ENCODE measurements at places on chromosomes 13 and 19.
A peak's percentile ranks its signal among the peaks of the same experiment; 100 is the strongest.

- H3K27ac ChIP-seq = no peak overlapping the region
- H3K36me3 ChIP-seq = no peaks in the 10 kb centered on the region
- no peaks in the 10 kb centered on the region for H3K4me1 ChIP-seq
- DNase-seq = peak; percentile 25
Measured at GRCh38 chr13:111410232-111411021, 90.0 kb downstream of the TEX29 start.

GRCh38 chr19:53875602-53876325 lies 6.2 kb upstream of the PRKCG start:
- H3K27me3 ChIP-seq = no peaks in the 10 kb centered on the region
- no peak overlapping the region for H3K27ac ChIP-seq
- peaks cover 7% of the 10 kb centered on the region for H3K4me1 ChIP-seq

DNA sequence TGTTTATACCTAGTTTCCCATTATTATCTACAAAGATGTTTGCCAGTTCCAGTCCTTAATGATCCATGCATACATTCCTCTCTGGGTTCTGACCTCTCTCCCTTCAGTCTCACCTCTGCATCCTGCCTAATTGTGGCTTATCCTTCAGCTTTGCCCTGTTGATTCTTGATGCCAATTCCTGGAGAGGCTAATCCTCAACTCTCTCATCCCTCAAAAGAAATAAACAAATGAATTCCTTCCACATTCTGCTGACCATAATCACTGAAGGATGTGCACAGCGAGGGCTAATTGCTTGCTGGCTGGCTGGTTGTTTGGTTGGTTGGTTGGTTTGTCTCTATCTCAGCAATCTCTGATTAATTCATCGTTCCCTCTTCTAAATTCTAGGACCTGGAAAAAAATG lies 113.8 kb downstream of the IRS2 start:
- H3K27ac ChIP-seq = no peak overlapping the region
- H3K36me3 ChIP-seq = no peaks in the 10 kb centered on the region
- no peak for DNase-seq
- H3K27me3 ChIP-seq = no peaks in the 10 kb centered on the region
- no peaks in the 10 kb centered on the region for H3K4me1 ChIP-seq

DNA sequence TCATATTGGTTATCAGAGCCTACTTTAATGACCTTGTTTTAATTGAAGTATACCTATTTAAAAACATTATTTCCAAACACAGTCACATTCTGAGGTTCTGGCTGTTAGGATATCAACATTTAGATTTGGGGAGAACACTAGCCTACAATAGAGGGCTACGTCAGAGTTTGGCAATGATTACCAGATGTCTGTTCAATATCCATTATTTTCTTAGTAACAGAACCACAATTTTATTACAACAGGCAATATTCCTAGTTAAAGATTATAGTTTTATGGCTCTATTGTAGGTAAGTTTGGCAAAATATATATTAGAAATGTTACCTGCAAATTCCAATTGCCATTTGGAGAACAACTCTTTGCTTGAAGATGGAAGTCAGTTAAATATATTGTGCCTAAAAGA lies 1163.1 kb upstream of the MIR17HG start:
- H3K27me3 ChIP-seq = no peaks in the 10 kb centered on the region
- H3K36me3 ChIP-seq = no peaks in the 10 kb centered on the region
- peak; percentile 26 for DNase-seq
- no peak overlapping the region for H3K4me3 ChIP-seq
- H3K4me1 ChIP-seq = no peaks in the 10 kb centered on the region

GRCh38 chr13:28503182-28503967 lies 8.4 kb upstream of the FLT1 start:
- DNase-seq = no peak
- no peaks in the 10 kb centered on the region for H3K36me3 ChIP-seq
- H3K27ac ChIP-seq = no peak overlapping the region
- no peaks in the 10 kb centered on the region for H3K4me1 ChIP-seq

DNA sequence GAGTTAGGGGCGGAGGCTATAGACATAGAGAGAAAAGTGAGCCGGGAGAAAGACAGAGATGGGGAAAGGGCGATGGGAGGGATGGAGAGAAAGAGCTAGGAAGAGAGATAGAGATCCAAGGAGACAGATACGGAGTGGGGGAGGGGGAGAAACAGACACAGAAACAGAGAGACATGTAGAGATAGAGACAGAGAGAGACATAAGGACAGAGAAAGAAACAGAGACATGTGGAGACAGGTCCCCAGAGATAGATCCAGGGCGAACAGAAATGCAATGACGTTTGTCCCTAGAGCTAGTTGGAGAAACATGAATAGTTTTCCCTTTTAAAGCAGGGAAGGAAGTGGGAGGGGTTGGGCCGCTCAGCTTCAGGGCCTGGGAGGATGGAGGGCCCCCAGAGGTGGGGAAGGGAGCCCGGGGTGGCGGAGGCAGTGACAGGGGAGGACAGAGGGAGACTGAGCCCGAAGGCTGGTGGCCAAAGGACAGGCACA lies 4.6 kb downstream of the PPP1R14A start:
- peaks cover 14% of the 10 kb centered on the region for H3K36me3 ChIP-seq
- H3K4me1 ChIP-seq = peaks cover 2% of the 10 kb centered on the region
- DNase-seq = peak; percentile 28
- H3K27ac ChIP-seq = peak overlapping the region; percentile 91

GRCh38 chr19:3125900-3126524 lies 9.8 kb upstream of the GNA15 start:
- no peak overlapping the region for H3K4me3 ChIP-seq
- H3K4me1 ChIP-seq = no peaks in the 10 kb centered on the region
- no peaks in the 10 kb centered on the region for H3K27me3 ChIP-seq
- H3K36me3 ChIP-seq = peaks cover 4% of the 10 kb centered on the region

- H3K4me1 ChIP-seq = peaks cover 3% of the 10 kb centered on the region
- DNase-seq = peak; percentile 70
- peak overlapping the region; percentile 73 for H3K27ac ChIP-seq
Measured at GRCh38 chr13:106494506-106494905, 41.0 kb downstream of the EFNB2 start.

- H3K4me3 ChIP-seq = no peak overlapping the region
- no peak overlapping the region for H3K27ac ChIP-seq
- no peak for DNase-seq
Measured at GRCh38 chr13:35595181-35595580, 118.7 kb upstream of the MAB21L1 start.

GRCh38 chr13:106521095-106521799 lies 14.2 kb downstream of the EFNB2 start:
- H3K27ac ChIP-seq = no peak overlapping the region
- H3K27me3 ChIP-seq = no peaks in the 10 kb centered on the region
- H3K4me3 ChIP-seq = no peak overlapping the region
- no peaks in the 10 kb centered on the region for H3K36me3 ChIP-seq
- peak; percentile 37 for DNase-seq

DNA sequence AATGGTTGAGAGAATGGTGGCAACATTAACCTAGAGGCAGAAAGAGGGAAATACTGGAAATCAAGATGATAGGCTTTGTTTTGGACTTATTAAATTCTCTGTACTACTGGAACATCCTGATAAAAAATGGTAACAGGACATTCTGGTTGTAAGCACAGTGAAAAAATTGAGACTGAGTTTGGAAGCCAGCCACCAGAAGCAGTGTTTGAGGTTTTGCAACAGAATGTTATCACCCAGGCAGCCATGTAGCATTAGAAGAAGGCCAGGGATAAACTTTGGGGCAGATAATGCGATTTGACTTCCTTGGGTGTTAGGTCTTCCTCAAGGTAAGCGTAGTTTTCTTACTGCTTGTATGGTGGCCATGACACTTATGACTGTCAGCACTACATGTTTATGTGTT lies 307.4 kb downstream of the ATP8A2 start:
- no peaks in the 10 kb centered on the region for H3K27me3 ChIP-seq
- no peak for DNase-seq
- H3K27ac ChIP-seq = no peak overlapping the region
- H3K4me1 ChIP-seq = no peaks in the 10 kb centered on the region

- DNase-seq = peak; percentile 57
- no peaks in the 10 kb centered on the region for H3K36me3 ChIP-seq
- H3K4me3 ChIP-seq = no peak overlapping the region
- H3K27ac ChIP-seq = no peak overlapping the region
- no peaks in the 10 kb centered on the region for H3K27me3 ChIP-seq
Measured at GRCh38 chr13:109790942-109791605, 4.7 kb upstream of the IRS2 start.

- no peak for DNase-seq
- H3K4me3 ChIP-seq = no peak overlapping the region
- no peaks in the 10 kb centered on the region for H3K27me3 ChIP-seq
- no peak overlapping the region for H3K27ac ChIP-seq
- no peaks in the 10 kb centered on the region for H3K36me3 ChIP-seq
- no peaks in the 10 kb centered on the region for H3K4me1 ChIP-seq
Measured at GRCh38 chr13:39559847-39560246, 43.1 kb downstream of the LHFPL6 start.

All from small intestine (tissue), 16 donors.